ENCODE measurements at places on chromosomes 3 and 15. TPM values are rescaled to one million over a fixed set of nuclear protein-coding genes. Genes with fewer than 3 reads are reported as not detected.
A peak's percentile ranks its signal among the peaks of the same experiment; 100 is the strongest.

DNA sequence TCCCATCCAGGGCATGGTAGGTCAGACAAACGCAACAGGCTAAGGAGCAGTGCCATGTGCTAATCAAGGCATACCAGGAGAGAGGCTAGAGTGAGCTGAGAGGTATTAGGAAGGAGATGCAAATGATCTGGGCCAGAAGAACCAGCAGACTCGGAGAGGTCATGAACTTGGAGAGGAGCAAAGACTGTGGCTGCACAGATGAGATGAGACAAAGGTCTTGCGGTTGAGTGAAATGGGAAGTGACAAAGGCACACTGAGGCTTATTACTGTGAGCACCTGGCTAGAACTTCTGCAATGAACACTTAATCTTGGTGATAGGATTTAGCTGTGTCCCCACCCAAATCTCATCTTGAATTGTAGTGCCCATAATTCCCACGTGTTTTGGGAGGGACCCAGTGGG, 380.2 kb downstream of the ULK4 start:
- DNase-seq, result no peak

DNA sequence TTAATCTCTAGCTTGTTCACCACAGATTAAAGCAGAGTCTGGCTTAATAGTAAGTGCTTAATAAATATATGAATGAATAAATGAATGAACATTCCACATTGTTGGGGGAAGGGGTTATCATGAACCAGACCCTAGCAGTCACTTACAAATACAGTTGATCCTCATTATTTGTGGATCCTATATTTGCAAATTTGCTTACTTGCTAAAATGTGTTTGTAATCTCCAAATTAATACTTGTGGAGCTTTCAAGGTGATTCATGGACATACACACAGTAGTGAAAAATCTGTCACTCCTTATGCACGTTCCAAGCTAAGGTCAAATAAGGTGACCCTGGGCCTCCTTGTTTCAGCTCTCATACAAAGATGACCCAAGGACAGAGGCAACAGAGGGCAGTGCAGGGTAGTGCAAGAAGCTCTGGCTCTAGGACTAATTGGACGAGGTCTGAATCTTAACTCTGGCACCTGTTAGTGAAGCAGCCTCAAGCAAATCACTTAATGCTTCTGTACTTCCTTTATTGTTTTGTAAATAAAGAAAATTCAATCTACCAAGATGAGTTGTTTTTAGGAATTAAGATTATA, 112.8 kb upstream of the C2CD4B start:
- DNase-seq, result no peak

DNA sequence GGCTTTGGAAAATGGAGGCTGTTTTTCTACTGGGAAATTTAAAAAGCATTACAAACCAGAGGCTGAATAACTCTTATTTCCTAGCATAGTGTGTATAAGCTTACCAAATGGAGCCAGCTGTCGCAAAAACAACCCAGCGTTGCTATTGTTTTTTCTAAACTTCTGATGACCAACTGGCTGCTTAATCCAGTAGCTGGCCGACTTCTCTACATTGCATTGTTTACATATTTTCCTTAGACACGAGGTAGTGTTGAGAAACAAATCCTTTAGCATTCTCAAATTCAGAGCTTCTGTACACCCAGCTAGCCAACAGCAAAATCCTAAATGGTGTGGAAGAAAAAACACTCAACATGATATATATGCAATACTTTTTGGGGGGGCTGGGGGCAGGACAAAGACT, 161.0 kb upstream of the ADAMTS9 start:
- DNase-seq, result no peak

CFAP20DC gene
- polyA plus RNA-seq, result 3.2 TPM

LRRC31 gene
- polyA plus RNA-seq, result not detected

GRCh38 chr3:113268942-113269341, 57.6 kb downstream of the BOC start:
- no peak for DNase-seq

- DNase-seq, result no peak
Measured at GRCh38 chr3:195746346-195746745, 25.6 kb downstream of the MUC20 start.

- peak; percentile 66 for DNase-seq
Measured at GRCh38 chr15:36653851-36654250, 74.4 kb downstream of the CDIN1 start.

Measured in foreskin keratinocyte (primary cell).